ENCODE measurements at places on chromosomes 3 and 15. TPM values are rescaled to one million over a fixed set of nuclear protein-coding genes. Genes with fewer than 3 reads are reported as not detected.

- no peak for DNase-seq
Observed at GRCh38 chr15:90598031-90598577, 68.4 kb downstream of the CRTC3 start.

- no peak for DNase-seq
Observed at GRCh38 chr15:80596521-80596976, 98.6 kb upstream of the ABHD17C start.

- no peak for DNase-seq
Observed at GRCh38 chr3:55549177-55549576, 62.1 kb upstream of the WNT5A start.

- DNase-seq: no peak
Observed at GRCh38 chr15:42994546-42994945, 74.0 kb upstream of the TTBK2 start.

- DNase-seq: no peak
Observed at GRCh38 chr3:9233814-9234600, 15.4 kb downstream of the SRGAP3 start.

GRCh38 chr3:138057384-138057783 lies 47.4 kb downstream of the CLDN18 start:
- DNase-seq: no peak

DNA sequence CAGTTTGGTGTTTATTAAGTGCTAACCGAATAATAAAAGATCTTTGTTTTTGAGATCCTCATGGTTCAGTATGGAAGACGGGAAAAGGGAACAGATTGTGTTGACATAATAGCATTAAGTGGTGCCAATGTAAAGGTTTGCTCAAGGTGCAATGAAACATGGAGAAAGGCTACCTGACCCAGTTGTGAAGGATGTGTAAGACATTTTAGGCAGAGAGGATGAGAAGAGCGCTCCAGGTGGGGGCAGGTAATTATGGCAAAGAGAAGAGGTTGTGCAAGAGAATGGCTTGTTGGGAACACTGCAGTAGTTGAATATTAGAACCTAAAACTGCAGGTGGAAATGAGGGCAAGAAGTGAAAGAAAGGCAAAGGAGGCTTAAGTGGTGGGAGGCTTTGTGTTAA lies 140.8 kb downstream of the DIPK2A start:
- DNase-seq: no peak

- no peak for DNase-seq
Observed at GRCh38 chr3:13792512-13793371, 87.1 kb downstream of the WNT7A start.

DNA sequence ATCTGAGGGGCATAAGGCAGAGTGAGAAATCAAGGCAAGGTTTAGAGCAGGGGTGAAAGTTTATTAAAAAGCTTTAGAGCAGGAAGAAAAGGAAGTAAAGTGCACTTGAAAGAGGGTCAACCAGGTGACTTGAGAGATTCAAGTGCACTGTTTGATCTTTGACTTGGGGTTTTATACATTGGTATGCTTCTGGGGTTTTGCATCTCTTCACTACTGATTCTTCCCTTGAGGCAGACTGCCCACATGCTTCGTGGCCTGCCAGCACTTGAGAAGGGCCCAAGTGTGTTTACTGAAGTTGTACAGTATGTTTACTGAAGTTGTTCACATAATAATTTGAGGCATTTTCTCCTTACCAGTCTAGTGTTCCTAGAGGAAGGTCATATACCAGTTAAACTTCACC lies 367.0 kb upstream of the UBE2E2 start:
- no peak for DNase-seq

DNA sequence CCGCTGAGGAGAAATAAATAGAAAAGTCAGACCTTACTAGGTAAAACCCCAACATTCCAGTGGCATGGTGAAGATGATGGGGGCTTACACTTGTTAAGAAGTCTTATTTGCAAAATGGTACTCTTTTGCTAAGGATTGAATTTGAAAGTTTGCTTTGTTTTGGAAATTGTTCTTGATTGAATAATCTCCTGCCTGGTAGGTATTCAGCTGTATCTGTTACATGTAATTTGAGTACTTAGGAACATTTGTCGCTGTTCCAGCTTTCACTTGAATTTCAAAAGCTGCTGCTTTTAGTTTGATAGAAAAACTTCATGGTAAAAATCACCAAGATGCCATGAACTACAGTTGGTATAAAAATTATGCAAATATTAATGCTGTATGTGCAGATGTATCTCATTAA lies 44.6 kb downstream of the TFG start:
- no peak for DNase-seq

DNA sequence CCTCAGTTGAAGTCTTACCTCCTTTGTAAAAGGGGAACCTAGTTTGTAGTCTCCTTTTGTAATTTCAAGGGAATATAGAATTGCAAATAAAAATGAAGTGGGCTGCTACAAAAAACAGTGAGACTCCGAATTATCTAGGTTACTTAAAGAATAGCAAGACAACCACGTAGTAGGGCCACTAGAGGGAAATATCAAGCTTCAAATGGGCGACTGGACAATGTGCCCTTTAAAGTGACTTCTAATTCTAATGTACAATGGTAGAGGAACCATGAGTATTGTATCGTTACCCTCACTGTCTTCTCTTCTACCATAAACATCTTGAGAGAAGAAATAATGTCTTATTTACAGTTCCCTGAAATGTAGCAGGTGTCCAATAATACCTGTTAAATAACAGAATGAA lies 56.3 kb downstream of the TP63 start:
- no peak for DNase-seq

- no peak for DNase-seq
Observed at GRCh38 chr3:47565734-47566550, 12.7 kb downstream of the CSPG5 start.

GRCh38 chr3:180926526-180926925 lies 14.1 kb downstream of the FXR1 start:
- DNase-seq: no peak

DNA sequence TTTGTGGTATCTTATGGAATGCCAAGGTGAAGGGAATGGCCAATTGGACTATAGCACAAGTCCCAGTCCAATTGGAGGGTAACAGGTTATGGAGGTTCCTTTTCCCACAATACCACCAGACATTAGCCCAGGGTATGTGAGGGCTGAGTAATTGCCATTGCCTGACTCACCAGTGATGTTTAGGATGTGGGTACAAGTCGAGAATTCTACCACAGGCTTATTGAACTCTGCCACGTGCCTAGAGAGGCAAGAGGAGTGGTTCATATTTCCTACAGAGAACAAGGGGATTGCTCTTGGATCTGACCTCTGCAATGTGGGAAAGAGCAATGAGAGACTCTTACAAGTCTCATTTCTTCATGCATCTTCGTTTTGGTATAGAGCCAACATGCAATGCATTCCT lies 85.0 kb upstream of the XCR1 start:
- no peak for DNase-seq

- DNase-seq: no peak
Observed at GRCh38 chr3:76367281-76367680, 581.9 kb upstream of the ZNF717 start.

DNA sequence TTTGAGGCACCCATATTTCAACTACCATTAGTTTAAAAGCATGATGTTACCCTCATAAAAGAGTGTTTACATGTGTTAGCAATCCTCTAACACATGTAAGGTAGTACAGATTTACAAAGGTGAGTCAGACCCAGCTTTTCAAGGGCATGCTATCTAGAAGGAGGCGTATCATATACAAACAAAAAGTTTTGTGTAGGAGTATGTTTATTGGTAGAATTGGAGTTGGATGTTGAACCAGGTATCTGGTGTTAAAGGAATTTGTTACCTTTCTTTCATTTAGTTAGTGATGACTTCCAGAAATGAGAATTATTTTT lies 2.4 kb downstream of the HACD3 start:
- DNase-seq: no peak

- DNase-seq: no peak
Observed at GRCh38 chr3:125960456-125961288, 8.3 kb upstream of the ROPN1B start.

DNA sequence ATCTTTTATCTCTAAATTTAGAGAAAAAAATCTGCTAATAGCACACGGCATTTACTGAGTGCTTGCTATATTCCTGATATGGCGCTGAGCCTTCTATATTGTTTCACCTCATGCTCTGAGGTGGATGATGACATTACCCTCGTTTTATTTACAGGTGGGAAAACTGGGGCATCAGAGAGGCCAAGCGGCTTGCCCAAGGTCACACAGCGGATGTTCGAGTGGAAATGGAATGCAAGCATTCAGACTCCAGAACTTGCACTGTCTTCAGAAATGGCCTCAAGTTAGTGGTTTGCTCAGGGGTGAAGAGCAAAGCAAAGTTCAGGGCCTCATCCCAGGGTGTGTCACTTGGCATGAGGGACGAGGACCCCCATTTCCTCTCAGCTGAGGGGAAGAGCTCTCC lies 17.3 kb downstream of the EHD4 start:
- no peak for DNase-seq

- no peak for DNase-seq
Observed at GRCh38 chr15:88480981-88481380, 13.5 kb downstream of the MRPS11 start.

GRCh38 chr3:10495003-10495402 lies 10.4 kb downstream of the ATP2B2 start:
- DNase-seq: no peak

Gene ESYT3
- total RNA-seq: not detected

Gene LRRC15
- total RNA-seq: not detected

Gene DYNLT2B
- not detected for total RNA-seq

Gene SI
- total RNA-seq: not detected

Gene LMAN1L
- not detected for total RNA-seq

Gene CLSTN2
- 65.8 TPM for total RNA-seq

Gene TP63
- not detected for total RNA-seq
